Activated T-helper 2 cell treated with anti-CD3 and anti-CD28 coated beads, Interferon-gamma antibody, Interleukin-2, Interleukin-4, amounts not matched to agents 10 μg/mL and 5 μg/mL and 100 μg/mL, durations not matched to agents 14 hours and 24 hours and 36 hours (primary cell): ENCODE measurements at places on chromosomes 5 and 9. TPM values are rescaled to one million over a fixed set of nuclear protein-coding genes. Genes with fewer than 3 reads are reported as not detected.

GRCh38 chr5:171521219-171521633 lies 101.8 kb downstream of the FGF18 start:
- H3K4me3 ChIP-seq = no peak overlapping the region
- no peaks in the 10 kb centered on the region for H3K36me3 ChIP-seq
- DNase-seq = no peak
- H3K27me3 ChIP-seq = no peaks in the 10 kb centered on the region
- H3K4me1 ChIP-seq = no peaks in the 10 kb centered on the region

The BTNL3 gene
- not detected in 2 replicates for total RNA-seq

GRCh38 chr5:124457101-124457500 lies 289.3 kb downstream of the ZNF608 start:
- no peak overlapping the region for H3K27ac ChIP-seq
- H3K4me3 ChIP-seq = no peak overlapping the region
- no peak for DNase-seq
- no peaks in the 10 kb centered on the region for H3K27me3 ChIP-seq

DNA sequence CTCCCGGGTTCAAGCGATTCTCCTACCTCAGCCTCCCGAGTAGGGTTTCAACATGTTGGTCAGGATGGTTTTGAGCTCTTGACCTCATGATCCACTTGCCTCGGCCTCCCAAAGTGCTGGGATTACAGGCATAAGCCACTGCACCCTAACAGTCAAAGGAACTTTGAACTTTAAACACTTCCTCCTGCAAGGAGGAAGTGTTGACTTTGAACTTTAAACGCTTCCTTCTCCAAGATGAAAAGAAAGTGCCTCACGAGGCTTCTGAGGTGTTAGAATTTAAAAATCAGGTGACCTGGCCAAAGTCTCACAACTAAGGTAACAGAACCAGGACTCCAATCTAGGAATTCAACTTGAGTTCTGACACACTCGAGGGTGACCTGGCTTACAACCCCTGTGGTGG lies 150.9 kb downstream of the BRINP1 start:
- DNase-seq = no peak
- no peaks in the 10 kb centered on the region for H3K36me3 ChIP-seq
- no peak overlapping the region for H3K27ac ChIP-seq
- H3K27me3 ChIP-seq = no peaks in the 10 kb centered on the region
- H3K4me3 ChIP-seq = no peak overlapping the region
- H3K4me1 ChIP-seq = no peaks in the 10 kb centered on the region

The HTR4 gene
- total RNA-seq = not detected in 2 replicates

DNA sequence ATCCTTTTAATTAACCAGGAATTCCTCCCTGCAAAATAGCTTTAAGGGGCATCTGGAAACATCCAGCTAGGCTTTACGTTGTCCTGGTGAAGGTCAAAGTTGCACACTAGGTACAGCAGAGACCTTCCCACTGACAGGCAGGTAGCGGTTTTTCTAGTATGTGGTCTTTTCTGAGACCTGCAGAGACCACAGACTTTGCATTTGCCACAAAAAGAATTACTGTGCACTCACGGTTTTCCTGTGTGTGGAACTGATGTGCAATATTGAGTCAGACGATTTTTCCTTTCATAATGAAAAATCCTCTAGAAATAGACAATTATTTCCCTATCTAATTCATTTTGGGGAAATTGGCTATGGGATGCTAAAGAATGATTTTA lies 417.0 kb upstream of the ADAMTSL1 start:
- peaks cover 3% of the 10 kb centered on the region for H3K4me1 ChIP-seq
- no peaks in the 10 kb centered on the region for H3K36me3 ChIP-seq
- no peaks in the 10 kb centered on the region for H3K27me3 ChIP-seq
- H3K4me3 ChIP-seq = no peak overlapping the region
- no peak for DNase-seq

GRCh38 chr5:132435886-132436285 lies 54.7 kb downstream of the IRF1 start:
- no peaks in the 10 kb centered on the region for H3K27me3 ChIP-seq
- peaks cover 58% of the 10 kb centered on the region for H3K36me3 ChIP-seq

DNA sequence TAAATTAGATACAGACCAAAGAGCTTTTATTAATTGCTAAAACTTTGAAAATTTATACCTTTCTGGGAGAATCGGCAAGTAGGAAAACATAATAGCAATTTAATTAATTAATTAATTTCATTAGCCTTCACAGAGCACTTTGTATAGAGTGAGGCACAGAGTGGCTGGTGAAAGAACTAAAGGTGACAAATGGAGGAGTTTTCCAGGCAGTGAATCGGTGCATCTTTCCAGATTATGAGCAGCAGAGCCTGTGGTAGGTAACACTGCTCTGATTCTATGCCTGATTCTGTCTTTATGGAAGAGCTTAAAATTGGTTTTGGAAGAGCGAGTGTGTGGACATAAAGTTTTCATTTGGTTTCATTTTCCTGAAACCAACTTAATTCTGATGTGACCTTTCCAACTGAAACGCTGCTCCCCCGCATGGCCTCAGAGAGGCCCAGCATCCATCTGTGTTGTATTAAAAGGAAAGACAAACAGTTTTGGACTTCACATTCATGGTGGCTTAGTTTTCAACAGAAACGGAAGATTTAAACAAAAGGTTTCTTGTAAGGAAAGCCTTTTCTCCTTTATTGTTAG lies 188.9 kb upstream of the RPS23 start:
- no peaks in the 10 kb centered on the region for H3K4me1 ChIP-seq
- no peak overlapping the region for H3K27ac ChIP-seq
- no peaks in the 10 kb centered on the region for H3K27me3 ChIP-seq

DNA sequence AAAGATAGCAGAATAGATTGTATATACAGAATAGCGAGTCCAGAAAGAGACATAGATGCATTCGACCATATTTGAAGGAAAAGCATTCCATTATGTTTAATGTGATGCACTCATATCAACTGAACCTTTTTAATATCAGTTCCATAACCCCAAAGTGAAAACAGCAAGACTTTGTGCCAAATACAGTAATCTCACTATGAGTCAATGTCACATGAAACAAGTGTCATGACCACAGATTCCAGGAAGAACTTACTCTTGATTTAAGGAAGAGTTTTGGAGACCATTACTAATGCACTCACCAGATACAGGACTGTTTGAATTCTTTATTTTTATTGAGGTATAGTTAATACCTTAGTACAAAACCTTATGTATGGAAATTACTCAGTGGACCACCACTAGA lies 220.5 kb downstream of the SH3GL2 start:
- no peaks in the 10 kb centered on the region for H3K4me1 ChIP-seq
- no peaks in the 10 kb centered on the region for H3K27me3 ChIP-seq
- DNase-seq = no peak
- no peak overlapping the region for H3K27ac ChIP-seq

The SLC36A3 gene
- not detected in 2 replicates for total RNA-seq

DNA sequence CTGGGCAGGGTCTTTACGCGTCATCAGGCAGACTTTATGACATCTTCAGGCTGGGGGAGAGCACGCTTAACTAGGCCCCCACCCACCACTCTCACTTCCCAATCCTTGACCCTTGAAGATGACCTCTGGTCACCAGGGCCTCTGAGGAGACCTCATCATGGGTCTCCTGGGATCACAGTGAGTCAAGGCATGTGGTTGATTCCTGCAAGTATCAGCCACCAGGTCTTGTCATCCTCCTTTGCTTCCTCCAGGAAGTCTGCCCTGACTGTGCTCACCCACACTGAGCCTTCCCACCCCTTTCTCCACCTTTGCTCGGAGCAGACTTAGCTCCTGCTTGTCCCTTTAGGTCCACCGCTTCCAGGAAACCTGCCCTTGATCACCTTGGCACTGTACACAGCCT lies 17.3 kb downstream of the ODF2 start:
- H3K27ac ChIP-seq = no peak overlapping the region
- peaks cover 44% of the 10 kb centered on the region for H3K36me3 ChIP-seq
- no peak overlapping the region for H3K4me3 ChIP-seq

- no peak overlapping the region for H3K4me3 ChIP-seq
- no peaks in the 10 kb centered on the region for H3K27me3 ChIP-seq
- H3K27ac ChIP-seq = no peak overlapping the region
- no peaks in the 10 kb centered on the region for H3K36me3 ChIP-seq
- DNase-seq = no peak
Observed at GRCh38 chr9:17060450-17060849, 74.4 kb upstream of the CNTLN start.

DNA sequence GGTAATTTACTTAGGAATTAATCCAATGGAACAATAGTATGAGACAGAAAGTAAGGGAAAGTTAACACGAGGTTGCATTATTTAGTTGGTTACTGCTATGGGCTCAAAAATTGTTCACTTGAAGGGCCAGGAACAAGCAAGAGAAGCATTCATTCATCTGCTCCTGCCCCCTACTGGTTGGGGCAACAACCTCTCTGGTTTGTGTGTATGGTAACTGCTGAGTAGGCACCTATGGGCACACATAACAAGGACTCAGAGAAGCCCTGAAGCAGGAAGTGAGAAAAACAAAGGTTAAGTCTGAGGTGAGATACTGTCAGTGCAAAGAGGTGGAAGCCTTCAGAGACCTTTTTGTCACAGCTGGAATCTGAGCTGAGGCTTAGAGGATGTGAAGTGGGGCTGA lies 34.4 kb upstream of the RANBP6 start:
- DNase-seq = peak; percentile 38
- no peak overlapping the region for H3K27ac ChIP-seq
- no peak overlapping the region for H3K4me3 ChIP-seq
- peaks cover 9% of the 10 kb centered on the region for H3K4me1 ChIP-seq
- no peaks in the 10 kb centered on the region for H3K36me3 ChIP-seq

The SLC6A19 gene
- not detected in 2 replicates for total RNA-seq

- H3K27ac ChIP-seq = no peak overlapping the region
- no peaks in the 10 kb centered on the region for H3K36me3 ChIP-seq
- peaks cover 8% of the 10 kb centered on the region for H3K27me3 ChIP-seq
- no peak overlapping the region for H3K4me3 ChIP-seq
Observed at GRCh38 chr5:170636206-170636605, 132.4 kb downstream of the KCNIP1 start.

- H3K27me3 ChIP-seq = peaks cover 47% of the 10 kb centered on the region
- DNase-seq = no peak
- peaks cover 6% of the 10 kb centered on the region for H3K4me1 ChIP-seq
- H3K27ac ChIP-seq = no peak overlapping the region
- H3K4me3 ChIP-seq = no peak overlapping the region
Observed at GRCh38 chr9:125890826-125891225, 143.7 kb downstream of the PBX3 start.

DNA sequence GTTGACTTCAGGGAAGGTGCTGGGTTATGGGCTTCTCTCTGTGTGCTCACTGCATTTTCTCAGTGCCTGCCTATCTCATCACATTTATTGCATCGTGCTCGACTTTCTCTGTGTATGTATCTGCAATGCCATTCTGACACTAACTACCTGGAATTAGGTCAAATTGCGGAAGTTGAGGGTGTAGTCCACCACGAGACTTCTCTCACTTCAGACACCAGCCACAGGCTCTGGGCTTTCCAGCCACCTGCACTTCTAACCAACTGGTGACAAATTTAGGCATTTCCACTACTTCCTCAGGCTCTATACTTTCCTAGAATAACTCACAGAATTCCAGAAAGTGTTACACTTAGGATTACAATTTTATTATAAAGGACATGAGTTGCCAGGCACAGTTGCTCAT lies 188.6 kb upstream of the ZNF608 start:
- no peak overlapping the region for H3K27ac ChIP-seq
- no peak overlapping the region for H3K4me3 ChIP-seq
- H3K27me3 ChIP-seq = no peaks in the 10 kb centered on the region
- peaks cover 2% of the 10 kb centered on the region for H3K4me1 ChIP-seq
- DNase-seq = no peak

The TMEM252 gene
- total RNA-seq = not detected in 2 replicates

DNA sequence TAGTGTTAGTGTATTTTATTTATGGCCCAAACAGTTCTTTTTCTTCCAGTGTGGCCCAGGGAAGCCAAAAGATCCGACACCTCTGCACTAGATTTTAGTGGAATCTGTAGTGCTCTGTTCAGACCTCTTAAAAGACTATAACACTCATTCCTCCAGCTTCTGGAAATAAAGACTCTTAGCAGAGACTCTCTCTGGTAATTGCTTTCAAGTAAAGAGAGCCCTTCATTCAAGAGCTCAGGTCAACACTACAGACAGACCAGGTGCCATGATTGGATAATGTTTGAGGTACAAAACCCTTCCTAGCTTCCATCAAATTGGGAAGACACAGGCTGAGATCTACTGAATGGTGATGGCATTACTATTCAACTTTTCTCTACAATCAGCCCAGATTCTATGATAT lies 255.8 kb downstream of the PRDM9 start:
- H3K4me1 ChIP-seq = no peaks in the 10 kb centered on the region
- H3K36me3 ChIP-seq = no peaks in the 10 kb centered on the region
- no peak overlapping the region for H3K27ac ChIP-seq
- no peak for DNase-seq

- no peak for DNase-seq
- H3K4me1 ChIP-seq = peaks cover 8% of the 10 kb centered on the region
Observed at GRCh38 chr5:84379749-84380148, 4.9 kb downstream of the EDIL3 start.

- H3K4me1 ChIP-seq = no peaks in the 10 kb centered on the region
- no peak for DNase-seq
- no peak overlapping the region for H3K27ac ChIP-seq
- no peaks in the 10 kb centered on the region for H3K36me3 ChIP-seq
Observed at GRCh38 chr5:3512361-3513095, 83.1 kb upstream of the IRX1 start.

DNA sequence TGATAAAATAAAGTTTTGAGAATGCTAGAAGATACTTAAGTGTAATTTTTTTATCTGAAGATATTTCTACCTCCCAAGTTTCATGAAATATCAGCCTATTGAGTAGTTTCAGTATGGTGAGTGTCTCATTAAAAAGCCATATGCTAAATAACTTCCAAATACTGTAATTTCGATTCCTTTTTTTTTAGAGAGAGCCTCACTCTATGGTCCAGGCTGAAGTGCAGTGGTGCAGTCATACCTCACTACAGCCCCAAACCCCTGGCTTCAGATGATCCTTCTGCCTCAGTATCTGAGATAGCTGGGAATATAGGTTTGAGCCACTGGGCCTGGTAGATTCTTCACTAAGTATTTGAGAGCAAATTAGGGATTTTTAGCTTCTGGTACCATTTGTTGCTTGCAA lies 24.5 kb downstream of the CDC42SE2 start:
- H3K4me1 ChIP-seq = peaks cover 50% of the 10 kb centered on the region
- H3K27ac ChIP-seq = peak overlapping the region; percentile 84
- peak overlapping the region; percentile 64 for H3K4me3 ChIP-seq
- DNase-seq = no peak

- no peaks in the 10 kb centered on the region for H3K27me3 ChIP-seq
- H3K4me1 ChIP-seq = no peaks in the 10 kb centered on the region
- H3K4me3 ChIP-seq = no peak overlapping the region
- DNase-seq = no peak
Observed at GRCh38 chr5:11075035-11075805, 314.2 kb upstream of the DAP start.

DNA sequence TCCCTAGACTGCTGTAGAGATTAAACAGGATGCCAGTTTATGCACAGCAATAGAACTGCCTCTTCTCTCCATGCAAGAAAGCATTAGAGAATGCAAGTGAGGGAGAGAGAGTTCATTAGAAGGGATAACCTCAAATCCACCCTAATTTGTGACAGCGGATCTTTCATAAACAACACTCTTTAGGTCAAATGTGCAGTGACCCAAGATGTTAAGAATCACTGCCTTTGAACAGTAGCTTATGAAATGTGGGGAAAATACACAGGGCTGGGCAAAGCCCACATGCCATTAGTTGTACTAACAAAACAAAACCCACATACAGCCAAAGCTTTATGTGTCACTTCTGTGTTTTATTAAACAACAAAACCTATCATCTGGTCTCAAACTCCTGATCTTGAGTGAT lies 36.2 kb upstream of the POU4F3 start:
- no peaks in the 10 kb centered on the region for H3K4me1 ChIP-seq
- H3K36me3 ChIP-seq = no peaks in the 10 kb centered on the region
- H3K4me3 ChIP-seq = no peak overlapping the region
- no peak overlapping the region for H3K27ac ChIP-seq

GRCh38 chr5:112869948-112870347 lies 8.9 kb downstream of the SRP19 start:
- H3K4me1 ChIP-seq = peaks cover 43% of the 10 kb centered on the region
- no peaks in the 10 kb centered on the region for H3K27me3 ChIP-seq
- DNase-seq = no peak
- peaks cover 73% of the 10 kb centered on the region for H3K36me3 ChIP-seq
- H3K27ac ChIP-seq = no peak overlapping the region
